Fibroblast of skin of left quadriceps (primary cell): ENCODE measurements at places on chromosomes 16 and 17.

- no peak for DNase-seq
These were observed 107.6 kb downstream of the SPACA3 start for GRCh38 chr17:33099252-33099651.

DNA sequence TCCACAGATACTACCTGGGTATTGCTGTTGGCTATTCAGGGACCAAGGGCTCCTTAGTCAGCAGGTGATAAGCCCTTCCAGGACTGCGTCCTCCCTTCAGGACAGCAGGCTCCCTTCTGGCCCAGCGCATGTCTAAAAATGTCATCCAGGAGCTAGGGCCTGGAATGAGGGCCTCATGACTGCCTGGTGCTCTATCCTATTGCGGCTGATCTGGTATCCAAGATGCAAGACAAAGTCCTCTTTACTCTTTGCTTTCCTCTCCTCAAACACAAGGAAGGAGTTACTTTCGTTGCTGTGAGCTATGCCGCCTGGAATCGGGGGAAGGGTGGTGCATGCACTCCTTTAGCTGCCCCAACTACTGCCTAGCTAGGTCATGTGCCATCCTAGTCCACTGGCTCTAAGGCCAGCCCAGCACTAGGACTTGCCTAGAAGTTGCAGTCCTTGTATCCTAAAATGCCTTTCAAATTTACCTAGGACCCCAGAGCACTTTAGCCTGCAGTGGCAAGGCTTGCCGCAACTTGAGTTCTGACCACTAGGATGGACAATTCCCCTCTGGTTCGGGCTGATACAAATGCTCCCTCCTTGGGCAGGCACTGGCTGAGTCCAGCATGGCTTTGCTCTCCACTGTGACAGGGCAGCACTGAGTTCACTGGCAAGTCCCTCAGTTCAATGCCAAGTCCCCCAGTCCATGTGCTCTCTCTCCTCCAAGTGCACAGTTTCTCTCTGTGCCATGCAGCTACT is 10.1 kb upstream of the TMEM219 start:
- no peak for DNase-seq

DNA sequence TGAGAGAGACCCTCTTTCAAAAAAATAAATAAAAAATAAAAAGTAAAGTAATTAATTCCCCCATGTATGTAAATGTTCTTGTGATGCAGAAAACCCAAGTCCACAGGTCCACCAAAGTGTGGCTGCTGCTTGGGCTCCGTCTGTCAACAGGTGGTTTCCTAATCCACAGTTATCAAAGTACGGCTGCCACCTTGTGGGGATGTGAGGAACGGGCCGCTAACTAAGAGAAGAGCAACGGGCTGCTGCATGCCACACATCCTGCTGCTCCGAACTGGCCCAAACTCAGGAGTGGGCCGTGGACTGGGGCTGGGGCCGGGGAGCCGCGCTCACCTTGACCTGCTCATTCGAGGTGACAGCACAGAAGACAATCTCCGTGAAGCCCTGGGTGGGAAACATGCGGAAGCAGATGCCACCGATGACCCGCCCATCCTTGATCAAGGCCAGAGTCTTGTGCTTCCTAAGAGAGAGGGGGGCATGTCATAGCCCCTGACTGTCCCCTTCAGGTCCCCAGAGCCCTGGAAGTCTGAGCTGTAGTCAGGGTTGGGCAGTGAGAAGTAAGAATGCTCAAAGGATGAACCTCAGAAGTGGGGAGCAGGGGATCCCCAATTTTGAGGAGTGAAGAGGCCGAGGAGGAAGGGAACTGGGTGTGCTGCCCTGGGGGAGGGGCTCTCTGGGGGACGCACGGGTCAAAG is 4.3 kb downstream of the KAT2A start:
- peak; percentile 55 for DNase-seq

GRCh38 chr16:58138852-58139251 is 9.7 kb upstream of the CFAP20 start:
- DNase-seq = no peak
